ENCODE measurements at places on chromosomes 1 and 21.

DNA sequence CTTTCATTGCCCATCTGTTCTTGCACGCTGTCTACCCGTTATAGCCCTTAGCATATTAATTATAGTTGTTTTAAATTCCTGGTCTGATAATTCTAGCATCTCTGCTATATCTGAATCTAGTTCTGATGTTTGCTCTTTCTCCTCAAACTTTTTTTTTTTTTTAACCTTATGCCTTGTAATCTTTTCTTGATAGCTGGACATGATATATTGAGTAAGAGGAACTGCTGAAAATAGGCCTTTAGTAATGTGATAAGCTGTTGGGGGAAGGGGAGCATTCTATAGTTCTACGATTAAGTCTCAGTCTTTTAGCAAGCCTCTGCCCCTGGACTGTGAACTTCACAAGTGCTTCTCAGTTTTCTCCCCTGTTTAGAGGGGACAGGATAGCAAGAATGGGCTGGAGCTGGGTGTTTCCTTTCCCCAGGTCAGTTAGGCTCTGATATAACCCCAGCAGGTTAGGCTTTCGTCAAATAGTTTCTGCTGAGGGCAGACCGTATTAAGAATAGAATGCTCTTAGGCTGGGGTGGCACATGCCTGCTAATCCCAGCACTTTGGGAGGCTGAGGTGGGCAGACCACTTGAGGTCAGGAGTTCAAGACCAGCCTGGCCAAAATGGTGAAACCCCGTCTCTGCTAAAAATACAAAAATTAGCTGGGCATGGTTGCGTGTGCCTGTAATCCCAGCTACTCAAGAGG lies 62.2 kb downstream of the ZFYVE9 start:
- no peak for DNase-seq

- DNase-seq, result no peak
Observed at GRCh38 chr1:58548371-58548770, 1.8 kb upstream of the OMA1 start.

DNA sequence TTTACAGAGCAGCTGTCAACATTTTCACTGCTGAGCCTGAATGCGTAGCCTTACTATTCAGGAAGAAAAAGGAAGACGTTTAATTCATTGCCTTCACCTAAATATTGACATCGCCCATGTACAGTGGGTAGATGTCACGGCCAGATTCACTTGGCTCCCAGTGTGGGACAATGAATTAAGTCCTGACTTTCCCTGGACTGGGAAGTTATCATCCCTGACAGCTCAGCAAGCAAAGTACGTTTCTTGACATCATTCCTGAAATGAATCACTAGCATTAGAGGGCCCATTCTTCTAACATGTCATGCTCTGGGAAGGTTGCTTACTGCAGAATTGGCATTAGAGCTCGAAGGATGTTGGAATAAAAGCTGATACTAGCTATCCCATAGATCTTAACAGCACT lies 37.8 kb downstream of the LRRC53 start:
- DNase-seq, result no peak

DNA sequence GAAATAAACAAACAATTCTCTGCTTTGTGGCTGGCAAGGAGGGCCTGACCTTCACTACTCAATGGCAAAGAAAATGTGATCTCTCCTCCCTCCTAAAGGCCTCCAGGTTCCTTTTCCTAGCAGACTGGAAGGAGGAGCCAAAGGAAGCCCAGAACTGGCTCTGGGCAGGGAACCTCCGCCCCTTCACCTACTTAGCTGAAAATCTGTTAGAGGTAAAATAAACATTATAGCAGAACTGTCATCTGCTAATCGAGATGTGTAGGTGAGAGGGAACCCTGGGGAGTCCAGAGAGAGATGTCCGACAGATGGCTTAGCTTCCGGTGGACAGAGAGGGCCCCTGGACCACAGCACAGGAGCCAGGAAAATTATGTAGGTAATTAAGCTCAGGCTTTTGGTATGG lies 75.2 kb upstream of the KCNA3 start:
- DNase-seq, result no peak

DNA sequence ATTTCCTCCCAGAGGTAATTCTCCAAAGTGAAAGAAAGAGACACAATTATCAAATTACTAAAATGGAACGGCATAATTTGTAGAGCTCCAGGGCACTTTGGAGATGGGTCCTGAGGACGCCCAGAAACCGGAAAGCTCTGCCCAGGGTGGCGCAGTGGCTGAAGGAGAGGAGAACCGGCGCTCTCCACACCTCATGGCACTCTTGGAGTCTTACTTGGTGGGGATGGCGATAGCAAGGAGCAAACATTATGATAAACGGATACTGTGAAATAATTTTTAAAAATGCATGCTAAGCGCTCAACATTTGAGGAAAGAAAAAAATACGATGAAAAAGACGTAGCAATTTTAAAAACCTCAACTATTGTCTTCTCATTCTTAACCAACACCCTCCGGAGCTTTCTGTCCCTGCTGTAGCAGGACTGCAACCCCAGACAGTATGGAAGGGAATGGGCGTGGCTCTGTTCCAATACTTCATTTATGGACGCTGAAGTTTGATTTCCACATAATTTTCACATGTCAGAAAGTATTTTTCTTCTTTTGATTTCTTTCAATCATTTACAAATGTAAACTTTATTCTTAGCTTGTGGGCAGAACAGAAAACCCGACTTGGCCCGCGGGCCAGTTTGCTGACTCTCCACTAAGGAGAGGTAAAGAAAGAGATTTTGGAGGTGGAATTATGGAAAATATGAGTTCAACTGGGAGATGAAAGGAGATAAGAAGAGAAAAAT lies 1.1 kb downstream of the S100A11 start:
- DNase-seq, result no peak

GRCh38 chr21:22288885-22289499 lies 1290.8 kb downstream of the NCAM2 start:
- no peak for DNase-seq

DNA sequence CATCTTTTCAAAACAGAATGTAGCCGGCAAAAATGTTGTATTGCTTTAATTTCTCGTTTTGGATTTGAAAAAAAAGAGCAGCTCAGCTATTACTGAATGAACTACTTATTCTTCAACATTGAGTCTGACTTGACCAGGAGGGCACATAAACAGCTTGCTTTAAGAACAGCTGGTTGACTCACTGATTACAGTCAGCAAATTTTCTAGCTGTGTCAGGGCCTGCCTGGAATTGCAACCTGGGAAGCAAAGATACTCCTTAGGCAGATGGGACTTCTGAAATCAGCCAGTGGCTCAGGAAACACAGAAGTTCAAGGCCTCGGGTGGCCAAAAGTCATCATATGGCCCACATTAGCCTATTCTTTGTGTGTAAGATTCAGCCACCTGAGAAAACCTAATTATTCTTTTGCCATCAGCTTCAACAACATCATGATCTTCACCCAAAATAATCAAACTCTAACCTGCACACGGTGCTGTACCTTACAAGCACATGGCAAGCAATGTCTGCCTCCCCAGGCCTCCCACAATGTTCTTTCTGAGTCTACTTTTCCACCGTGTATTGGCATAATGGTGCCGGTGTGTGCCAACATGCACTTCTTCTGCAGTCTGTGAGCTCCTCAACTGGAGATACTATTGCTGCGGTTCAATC lies 307.2 kb downstream of the HHIPL2 start:
- DNase-seq, result no peak

DNA sequence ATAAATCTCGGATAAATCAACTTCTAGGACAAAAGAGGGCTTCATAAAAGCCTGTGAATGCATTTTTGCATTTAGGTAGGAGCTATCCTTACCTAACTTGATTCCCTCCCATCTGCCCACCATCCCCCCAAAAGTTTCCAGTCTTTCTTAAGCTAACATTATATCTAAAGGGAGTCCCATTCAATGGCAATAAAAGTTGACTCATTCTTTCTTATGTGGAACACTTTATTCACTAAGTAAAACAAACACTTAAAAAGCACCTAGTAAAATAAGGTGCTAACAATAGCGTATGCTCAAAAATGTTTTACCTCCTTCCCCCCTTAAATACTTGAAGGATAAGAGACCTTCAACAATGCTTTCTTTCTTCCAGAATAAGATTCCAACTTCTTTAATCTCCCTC lies 83.8 kb downstream of the GON4L start:
- DNase-seq, result no peak

- no peak for DNase-seq
Observed at GRCh38 chr1:83033682-83034081, 965.2 kb downstream of the TTLL7 start.

- DNase-seq, result no peak
Observed at GRCh38 chr1:65253800-65254319, 55.5 kb upstream of the DNAJC6 start.
